SJSA1 (cell line): ENCODE measurements at places on chromosomes 13 and 19.

- DNase-seq, result no peak
These were observed 21.4 kb upstream of the TCF3 start for GRCh38 chr19:1673645-1674292.

DNA sequence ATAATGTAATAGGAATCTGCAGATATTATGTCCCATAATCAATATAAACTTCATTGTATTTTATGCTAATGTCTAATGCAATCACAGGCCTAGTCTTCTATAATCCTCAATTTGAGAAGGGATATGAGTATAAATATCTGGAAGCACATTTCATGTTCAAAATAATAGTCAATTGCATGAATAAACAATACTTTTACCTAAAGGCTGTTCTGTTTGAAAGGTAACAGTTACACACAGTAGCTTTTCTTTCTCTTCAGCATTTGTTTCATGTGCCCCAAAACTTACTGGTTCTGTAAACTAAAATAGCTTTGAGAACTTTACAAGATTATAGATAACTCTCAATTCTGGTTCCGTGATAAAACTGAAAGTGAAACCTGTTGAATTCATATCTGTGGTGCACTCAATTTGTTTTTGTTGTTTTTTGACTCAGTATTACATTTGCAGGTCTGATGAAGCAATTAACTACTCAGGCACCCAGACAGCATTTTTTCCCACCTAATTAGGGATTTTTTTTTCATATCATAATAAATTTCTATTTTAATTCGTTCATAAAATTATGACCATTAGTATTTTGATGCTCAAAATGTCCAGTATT is 1193.8 kb downstream of the SLITRK1 start:
- DNase-seq, result no peak

GRCh38 chr13:95684418-95684817 is 7.5 kb downstream of the DNAJC3 start:
- DNase-seq, result no peak

- no peak for DNase-seq
These were observed 4.0 kb downstream of the TPGS1 start for GRCh38 chr19:511101-511851.

DNA sequence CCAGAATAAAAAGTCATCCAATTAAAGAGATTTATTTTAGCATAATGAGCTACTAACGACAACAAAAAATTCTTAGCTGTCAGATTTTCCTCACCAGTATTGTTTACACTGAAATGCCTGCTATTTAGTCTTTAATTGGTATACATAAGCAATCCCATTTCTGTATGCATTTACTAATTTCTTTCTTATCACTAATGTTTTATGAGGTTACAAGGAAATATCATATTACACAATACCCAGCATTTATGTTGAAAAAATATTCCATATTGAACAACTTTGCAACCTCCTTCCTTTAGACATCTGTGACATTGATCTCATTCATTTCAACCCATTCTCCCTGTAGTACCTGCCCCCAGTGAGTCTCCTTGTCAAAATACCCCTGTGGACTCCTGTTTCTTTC is 135.4 kb downstream of the SLITRK6 start:
- DNase-seq, result no peak

- DNase-seq, result no peak
These were observed 389.5 kb upstream of the ZNF507 start for GRCh38 chr19:31955884-31956283.

GRCh38 chr19:21101521-21102242 is 19.7 kb downstream of the ZNF714 start:
- no peak for DNase-seq

DNA sequence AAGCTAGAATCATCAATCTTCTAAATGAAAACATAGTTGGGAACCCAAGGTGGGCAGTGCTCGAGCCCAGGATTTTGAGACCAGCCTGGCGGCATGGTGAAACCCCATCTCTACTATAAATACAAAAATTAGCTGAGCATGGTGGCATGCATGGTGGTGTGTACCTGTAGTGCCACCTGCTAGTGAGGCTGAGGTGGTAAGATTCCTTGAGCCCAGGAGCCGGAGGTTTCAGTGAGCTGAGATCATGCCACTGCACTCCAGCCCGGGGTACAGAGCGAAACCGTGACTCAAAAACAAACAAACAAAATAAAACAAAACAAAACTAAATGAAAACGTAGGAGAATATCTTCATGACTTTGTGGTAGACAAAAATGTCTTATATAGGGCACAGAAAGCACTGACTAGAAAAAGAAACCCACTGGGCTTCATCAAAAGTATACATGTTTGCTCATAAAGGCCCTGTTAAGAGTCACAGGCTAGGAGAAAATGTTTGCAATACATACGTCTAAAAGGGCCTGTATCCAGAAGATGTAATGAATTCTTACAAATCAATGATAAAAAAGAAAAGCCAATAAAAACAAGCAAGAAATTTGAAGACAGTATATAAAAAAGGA is 353.6 kb downstream of the FGF9 start:
- DNase-seq, result no peak

GRCh38 chr19:5987077-5987818 is 9.3 kb upstream of the RANBP3 start:
- DNase-seq, result peak; percentile 71

GRCh38 chr13:29239653-29240525 is 355.6 kb downstream of the SLC7A1 start:
- no peak for DNase-seq

DNA sequence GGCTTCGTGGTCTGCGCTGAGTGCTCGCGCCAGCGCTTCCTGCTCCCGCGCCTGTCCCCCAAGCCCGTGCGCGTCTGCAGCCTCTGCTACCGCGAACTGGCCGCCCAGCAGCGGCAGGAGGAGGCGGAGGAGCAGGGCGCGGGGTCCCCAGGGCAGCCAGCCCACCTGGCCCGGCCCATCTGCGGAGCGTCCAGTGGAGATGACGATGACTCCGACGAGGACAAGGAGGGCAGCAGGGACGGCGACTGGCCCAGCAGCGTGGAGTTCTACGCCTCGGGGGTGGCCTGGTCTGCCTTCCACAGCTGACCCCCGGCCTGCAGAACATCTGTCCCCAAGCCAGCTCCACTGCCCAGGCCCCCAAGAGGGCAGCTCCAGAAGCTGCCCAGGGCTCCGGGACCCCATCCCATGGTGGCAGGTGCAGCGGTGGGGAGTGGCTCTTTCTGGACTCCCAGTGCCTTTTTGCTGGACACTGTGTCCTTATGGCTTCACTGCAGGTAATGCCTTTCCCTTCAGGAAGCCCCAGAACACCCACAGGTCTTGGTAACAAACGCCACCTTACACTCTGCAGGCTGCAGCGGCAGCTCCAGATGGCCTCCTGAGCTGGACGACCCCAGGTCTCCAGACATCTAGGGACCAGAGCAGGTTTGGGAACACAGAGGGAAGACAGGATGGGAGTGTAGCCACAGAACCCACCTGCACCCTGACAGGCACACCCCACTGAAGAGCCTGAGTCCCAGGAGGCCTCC is 9.3 kb downstream of the PLEKHF1 start:
- no peak for DNase-seq

DNA sequence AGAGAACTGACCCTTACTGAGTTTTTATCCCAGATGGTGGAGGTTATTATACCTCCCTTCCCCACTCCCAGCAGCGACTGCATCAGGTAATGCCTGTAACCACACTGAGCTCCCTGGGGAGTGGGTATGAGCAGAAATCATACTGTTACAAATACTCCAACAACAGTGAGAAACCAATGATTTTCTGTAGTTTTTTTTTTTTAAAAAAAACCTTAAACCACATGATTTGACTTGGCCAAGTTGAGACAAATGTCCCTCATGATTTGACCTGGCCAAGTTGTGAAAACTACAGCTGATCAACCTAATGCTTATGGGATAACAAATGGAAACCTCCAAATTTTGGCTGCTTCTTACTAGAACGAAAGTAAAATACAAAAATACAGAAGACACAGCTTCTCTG is 33.1 kb upstream of the SERP2 start:
- no peak for DNase-seq

DNA sequence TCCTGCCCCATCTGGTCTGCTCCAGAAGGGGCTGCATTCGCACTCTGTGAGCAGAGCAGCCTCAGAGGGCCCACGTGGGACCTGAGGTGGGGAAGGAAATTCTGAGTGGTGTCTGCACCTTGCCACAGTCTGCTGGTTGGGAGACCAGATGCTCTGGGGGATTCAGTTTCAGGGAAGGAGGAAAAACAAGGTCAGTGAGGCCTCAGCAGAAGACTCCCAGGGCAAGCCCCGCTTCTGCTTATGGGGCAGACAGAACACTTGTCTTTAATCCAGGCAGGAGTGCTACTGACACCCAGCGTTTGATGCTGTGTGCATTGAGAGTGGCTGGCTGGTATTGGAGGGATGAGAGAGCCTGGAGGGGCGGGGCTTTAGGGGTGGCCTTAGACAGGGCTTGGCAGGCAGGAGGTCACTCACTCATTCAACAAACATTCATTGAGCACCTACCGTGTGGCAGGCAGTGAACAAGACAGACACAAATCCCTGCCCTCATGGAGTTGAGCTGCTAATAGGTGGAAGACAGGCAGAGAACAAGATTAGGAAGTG is 4.9 kb upstream of the CLEC17A start:
- DNase-seq, result no peak

- no peak for DNase-seq
These were observed 5.4 kb downstream of the WDR18 start for GRCh38 chr19:989381-990081.

DNA sequence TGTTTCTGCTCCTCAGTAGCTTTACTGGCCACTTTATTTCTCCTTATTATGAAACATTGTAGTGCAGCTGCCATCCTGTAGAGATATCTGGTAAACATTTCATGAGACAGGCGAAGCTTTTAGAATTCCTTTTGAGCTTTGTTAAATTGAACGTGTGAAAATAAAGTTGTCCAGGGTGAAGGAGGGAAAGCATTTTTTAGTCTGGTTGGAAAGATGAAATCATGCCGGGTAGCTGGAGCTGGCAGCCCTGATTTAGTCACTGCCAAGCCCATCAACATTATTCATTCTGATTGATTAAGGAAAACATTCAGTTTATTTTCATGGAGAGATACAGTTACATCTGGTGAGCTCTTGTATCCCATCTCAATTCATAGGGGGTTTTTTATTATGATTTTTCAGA is 326.2 kb upstream of the GPC6 start:
- DNase-seq, result no peak

DNA sequence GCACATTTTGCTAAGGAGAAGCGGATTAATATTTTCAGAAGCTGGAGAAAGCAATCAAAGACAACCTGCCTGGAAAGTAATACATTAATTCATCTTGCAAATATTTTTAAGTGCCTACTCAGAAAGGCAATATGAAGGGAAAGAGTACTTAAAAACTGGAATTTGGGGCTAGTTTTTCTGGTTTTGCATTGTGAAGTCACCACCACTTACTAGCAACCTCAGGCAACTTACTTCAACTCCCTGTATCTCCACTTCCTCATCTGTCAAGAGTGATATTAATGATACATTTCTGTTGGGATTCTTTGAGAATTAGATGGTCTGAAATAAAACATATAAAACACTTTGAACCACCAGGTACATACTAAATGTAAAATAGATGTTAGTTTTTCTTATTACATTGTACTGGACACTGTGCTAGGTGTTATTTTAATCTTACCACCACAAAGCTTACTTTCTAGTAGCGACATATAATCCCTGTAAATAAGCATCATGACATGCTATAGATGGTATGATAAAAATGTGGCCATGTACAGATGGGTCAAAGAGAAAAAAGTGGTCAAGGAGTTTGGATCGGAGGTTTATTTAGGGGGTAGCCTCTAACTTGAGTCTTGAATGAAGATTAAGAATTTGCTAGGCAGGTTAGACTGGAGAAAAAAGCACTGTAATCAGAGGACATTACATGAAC is 101.2 kb downstream of the SPRY2 start:
- DNase-seq, result no peak

- DNase-seq, result no peak
These were observed 70.8 kb upstream of the GPR12 start for GRCh38 chr13:26831336-26831908.

GRCh38 chr19:10748927-10749434 is 31.1 kb downstream of the DNM2 start:
- peak; percentile 52 for DNase-seq

DNA sequence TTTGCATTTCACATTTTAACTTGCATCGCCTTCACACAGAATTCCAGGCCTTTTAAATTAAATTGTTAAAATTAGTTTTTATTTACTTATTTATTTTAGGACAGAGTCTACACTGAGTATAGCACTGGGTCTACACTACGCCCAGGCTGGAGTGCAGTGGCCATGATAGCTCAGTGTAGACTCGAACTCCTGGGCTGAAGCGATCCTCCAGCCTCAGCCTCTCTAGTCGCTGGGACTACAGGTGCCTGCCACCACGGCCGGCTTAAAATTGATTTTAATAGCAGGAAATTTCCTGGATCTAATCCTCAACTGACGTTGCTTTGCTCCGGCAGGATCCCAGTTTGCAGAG is 301 bp upstream of the ZNF610 start:
- no peak for DNase-seq

GRCh38 chr19:47109541-47110375 is 3.8 kb downstream of the ZC3H4 start:
- DNase-seq, result peak; percentile 56

- no peak for DNase-seq
These were observed 265.3 kb downstream of the NALCN start for GRCh38 chr13:101150998-101151397.

GRCh38 chr19:328025-328505 is 16.5 kb downstream of the MIER2 start:
- no peak for DNase-seq

DNA sequence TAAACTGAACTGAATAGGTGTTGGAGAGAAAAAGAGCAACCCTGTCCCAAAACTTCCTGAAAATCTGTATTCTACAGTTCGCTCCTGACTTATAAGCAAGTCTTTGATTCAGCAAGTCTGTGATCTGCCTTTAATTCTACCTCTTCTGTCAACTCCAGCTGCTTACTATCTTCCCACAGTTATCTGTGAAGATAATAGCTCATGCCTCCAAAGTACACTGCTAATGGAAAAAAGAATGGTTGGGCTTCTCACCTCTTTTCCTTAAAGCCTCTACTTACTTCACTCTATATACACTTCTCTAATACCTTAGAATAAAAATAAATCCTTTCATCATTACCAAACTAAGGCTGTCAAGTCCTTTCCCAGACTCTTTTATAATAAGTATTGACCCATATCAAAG is 391.5 kb upstream of the MIR17HG start:
- DNase-seq, result no peak

- no peak for DNase-seq
These were observed 7.0 kb upstream of the ZNF554 start for GRCh38 chr19:2812414-2813234.

GRCh38 chr13:66508153-66508909 is 721.8 kb downstream of the PCDH9 start:
- no peak for DNase-seq

GRCh38 chr13:77544758-77545338 is 9.3 kb downstream of the SCEL start:
- no peak for DNase-seq
